ENCODE measurements at places on chromosomes 4 and X.

- DNase-seq: no peak
These were observed 92.9 kb downstream of the EGF start for GRCh38 chr4:110005461-110006056.

DNA sequence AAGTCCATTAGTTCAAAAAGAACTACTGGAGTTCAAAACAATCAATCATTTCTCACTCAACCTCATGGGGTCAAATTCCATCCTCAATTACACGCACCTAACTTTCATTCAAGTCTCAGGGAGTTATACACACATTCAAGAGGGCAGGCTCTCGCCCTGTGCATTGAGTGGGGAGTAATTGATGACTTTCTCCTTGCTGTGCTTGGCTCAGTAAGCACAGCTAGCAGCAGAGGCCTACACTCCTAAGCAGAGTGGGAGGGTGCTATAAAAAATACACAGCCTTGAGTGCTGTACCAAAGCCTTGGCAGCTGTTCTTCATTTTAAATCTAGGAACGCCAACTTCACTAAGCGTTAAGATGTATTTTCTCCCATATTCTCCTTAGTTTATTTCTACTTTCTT, 958.3 kb upstream of the ADGRL3 start:
- DNase-seq: no peak

GRCh38 chr4:80382090-80382832, 46.7 kb downstream of the CFAP299 start:
- DNase-seq: no peak

DNA sequence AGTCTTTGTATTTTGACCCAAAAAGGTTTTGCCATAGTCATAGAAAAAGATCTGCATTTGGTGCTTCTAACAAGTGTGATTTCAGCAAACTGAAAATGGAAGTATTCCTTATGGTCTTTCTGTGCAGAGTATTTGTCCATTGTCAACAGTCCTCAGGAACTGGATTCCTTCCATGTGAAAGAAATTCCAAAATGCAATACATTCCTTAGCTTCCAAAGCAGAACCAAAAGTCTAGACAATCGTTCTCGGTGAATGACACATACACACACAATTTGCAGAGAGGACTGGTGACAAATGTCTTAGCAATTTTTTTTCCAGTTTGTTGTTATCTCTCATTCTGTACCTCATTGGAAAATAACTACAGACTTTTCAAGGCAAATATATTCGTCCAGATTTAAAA, 562.2 kb upstream of the SLIT2 start:
- DNase-seq: no peak

DNA sequence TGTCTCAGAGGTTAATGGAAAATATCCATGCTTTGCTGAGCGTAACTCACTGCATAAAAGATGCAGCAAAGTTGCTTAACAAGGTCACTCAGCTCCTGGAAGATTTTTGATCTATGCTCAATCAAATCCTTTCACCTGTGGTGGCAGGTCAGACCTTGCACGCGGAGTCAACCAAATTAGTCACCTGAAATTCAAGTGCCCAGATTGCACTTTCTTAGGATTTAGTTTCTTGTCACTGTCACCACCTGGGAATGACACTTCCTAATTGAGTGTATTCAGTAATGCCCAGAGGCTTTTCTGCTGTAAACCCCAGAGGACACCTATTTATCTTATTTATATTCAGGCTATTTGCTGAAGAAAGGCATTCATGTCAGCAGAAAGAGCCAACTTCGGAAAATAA, 215.8 kb upstream of the SMIM31 start:
- DNase-seq: no peak

- DNase-seq: no peak
These were observed 26.8 kb upstream of the AREG start for GRCh38 chr4:74418063-74418670.

GRCh38 chr4:99038213-99038612, 42.7 kb downstream of the METAP1 start:
- DNase-seq: no peak

DNA sequence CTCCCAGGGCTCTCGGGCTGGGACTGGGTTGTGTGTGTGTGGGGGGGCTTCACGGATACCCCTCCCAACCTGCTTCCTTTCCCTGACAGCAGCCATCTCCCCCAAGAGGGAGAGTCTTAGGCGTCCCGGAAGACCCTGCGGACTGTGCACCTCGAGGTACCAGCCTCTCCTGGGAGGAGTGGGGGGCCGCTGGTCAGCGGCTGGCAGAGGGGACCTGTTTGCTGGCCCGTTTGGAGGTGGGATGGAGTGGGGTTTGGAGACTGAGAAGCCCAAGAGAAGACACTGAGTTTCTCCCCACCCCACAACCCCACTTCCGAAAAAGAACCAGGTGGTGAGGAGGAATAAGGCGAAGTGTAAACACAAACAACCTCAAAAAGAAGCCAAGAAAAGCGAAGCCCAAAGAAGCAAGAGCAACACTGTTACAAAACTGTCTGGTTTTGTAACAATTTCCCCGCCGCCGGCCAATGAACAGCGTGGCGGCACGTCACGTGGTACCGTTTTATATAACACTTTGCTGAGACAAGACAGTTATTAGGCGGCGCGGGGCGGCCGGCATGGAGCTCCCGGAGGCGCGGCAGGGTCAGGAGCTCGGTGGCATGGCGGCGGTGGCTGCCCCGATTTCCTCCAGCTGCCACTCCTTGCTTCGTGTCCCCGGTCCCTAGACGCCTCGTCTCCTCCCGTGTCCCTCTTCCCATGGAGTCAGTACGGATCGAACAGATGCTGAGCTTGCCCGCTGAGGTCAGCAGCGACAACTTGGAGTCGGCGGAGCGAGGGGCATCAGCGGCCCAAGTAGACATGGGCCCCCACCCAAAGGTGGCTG, at the start of gene LONRF3:
Gene LONRF3 (plus strand): TSS at position 531 of the 820 bp plus-strand sequence. CDS start 163 bp downstream, at position 694.
- DNase-seq: peak; percentile 43

DNA sequence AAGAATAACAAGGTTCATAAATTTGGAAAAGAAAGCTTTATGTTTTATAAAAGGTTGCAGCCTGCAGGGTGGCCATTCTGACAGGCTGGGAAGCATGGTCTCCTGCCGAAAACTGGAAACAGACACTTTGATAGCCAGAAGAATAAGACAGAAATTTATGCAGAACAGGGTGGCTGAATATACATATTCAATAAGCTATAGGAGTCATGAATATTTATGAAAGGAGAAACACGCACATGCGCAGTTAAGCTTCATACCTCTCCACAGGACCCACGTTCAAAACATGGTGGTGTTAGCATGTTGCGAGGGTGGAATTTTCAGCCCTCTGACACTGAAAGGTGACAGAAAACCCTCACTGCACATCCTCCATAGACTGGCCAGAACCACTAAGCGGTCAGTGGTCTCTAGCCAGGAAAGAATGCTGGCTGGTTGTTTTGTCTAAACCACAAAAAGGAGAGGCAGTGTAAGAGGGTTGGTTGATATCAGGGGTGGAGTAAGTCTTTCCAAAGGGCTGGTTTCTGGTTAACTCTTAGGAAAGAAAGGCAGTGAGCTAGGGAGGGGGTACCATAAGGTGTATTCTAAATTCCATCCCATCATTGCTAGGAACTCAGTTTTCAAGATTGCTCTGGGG, 58.2 kb downstream of the ANXA10 start:
- no peak for DNase-seq

DNA sequence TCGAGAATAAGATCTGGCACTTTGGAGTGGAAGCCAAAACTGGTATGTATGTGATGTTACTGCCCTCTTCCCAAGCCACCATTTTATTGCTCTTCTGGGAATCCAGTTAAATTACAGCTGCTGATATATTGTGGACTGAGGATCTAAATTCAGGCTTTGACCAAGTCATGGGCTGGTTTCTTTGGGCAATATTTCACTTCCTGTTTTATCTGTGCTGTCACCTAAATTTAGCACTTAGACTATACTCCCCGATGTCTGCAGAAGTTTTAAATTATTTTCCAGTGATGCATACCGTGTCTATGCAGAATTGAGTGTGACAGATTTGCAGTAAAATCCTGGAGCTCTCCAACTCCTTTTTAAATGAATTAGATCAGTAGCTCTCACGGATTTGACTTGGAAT, 100.0 kb downstream of the TEX13A start:
- no peak for DNase-seq

DNA sequence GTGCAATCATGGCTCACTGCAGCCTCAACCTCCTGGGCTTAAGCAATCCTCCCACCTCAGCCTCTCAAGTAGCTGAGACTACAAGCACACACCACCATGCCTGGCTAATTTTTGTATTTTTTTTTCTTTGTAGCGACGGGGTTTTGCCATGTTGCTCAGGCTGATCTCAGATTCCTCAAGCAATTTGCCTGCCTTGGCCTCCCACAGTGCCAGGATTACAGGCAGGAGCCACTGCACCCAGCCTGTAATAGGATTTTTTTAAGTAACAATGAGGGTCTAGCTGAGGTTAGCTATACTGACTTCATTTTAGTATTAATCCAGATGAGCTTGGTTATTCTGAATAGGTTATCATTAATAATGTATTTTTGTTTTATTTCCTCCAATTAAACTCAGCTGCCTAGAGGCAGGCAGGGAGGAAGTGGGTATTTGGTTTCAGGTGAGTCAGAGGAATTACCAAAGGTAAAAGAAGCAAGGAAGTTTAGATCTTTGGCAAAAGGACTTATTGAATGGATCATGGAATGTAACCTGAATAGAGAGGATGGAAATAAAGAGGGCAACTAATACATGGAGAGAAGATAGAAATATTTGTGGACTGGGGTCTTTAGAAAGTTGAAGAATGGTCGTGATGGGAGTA, 1023.3 kb upstream of the TENM3 start:
- no peak for DNase-seq

- DNase-seq: no peak
These were observed 28.1 kb downstream of the ZFP42 start for GRCh38 chr4:188023682-188024081.

DNA sequence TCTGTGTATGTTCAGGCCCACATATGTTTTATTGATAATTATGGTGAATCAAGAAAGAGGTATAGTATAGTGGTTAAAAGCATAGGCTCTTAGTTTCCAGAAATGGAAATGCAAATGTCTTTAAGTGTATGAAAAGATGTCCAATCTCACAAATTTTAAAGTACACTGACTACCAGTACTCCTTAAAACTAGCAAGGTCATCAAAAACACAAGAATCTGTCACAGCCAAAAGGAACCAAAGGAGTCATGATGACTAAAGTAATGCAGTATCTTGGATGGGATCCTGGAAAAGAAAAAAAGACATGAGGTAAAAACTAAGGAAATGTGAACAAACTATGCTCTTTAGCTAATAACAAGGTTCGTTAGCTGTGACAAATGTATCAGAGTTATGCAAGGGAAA, 661 bp upstream of the RBM41 start:
- no peak for DNase-seq

DNA sequence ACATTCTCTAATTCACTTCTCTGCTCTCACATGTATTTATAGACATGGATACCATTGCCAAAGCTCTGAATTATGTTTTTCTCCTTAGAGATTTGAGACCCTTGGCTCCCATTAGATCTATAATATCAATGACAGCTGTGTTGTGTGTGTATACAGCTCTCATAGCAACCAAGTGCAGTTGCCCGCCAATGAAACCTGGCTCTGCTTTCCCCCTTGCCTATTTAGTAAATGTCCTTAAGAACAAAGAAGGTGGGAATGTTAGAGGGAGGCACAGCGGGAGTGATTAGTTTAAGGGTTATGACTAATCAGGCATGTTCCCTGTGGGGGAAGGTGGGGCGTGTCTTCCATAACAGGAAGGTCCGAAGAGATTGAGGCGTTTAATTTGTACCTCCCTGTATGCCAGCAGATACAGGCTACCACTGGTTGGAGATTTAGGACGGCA, 100.5 kb upstream of the TBC1D9 start:
- DNase-seq: no peak

DNA sequence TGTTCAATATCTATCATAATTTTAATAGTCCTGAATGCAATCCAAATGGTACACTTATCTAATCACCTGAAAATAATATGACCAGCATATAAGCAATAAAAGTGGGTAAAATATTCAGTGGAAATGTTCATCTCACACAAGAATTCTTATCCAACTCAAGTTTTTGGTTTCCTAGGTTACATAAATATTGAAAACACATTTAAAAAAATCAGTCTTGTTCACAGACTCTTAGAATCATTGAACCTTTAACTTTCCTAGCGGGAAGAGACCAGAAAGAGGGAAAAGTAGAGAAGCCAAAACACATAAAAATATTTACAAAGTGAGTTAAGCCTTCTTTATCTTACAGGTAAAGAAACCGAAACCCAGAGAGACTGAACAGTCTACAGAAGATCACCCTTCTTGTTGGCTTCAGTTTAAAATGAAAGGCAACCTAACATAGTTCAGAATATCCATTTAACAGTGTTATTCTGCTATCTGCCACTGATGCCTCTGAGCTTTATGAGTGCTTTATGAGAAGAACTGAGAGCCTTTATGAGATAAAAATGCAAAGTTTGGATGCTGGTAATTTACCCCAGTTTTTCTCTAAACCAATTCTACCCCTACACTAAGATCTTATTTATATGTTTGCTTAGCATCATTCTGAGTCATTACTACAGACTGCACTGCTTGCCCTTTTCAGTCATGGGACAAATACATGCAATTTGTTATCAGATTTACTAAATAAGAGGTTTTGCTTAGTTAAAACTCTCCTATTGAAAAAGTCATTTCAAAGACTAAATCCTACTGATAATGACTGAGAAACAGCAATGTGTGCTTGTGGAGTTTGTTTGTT, 453.3 kb upstream of the INTU start:
- no peak for DNase-seq

DNA sequence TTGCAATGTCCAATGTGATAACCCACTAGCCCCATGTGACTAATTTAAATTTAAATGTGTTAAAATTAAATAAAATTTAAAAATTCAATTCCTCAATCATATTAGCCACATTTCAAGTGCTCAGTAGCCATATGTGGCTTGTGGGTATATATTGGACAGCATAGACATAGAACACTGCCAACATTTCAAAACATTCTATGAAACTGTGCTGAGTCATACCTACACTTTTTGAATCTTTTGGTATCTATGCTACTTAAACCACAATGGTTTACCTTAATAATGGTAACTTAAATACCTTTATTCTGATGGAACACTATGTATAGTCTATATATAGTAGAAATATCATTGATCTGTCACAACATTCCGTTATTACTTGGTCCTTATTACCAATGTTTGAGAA, 223.4 kb upstream of the ATOH1 start:
- no peak for DNase-seq

GRCh38 chr4:99755223-99755944, 61.2 kb upstream of the DAPP1 start:
- no peak for DNase-seq

- DNase-seq: no peak
These were observed 16.0 kb upstream of the SH3RF1 start for GRCh38 chr4:169286562-169287301.

GRCh38 chrX:133881893-133882292, 103.5 kb downstream of the GPC3 start:
- no peak for DNase-seq

Measured in stimulated activated CD4-positive, alpha-beta T cell treated with anti-CD3 and anti-CD28 coated beads, TNF-alpha, amount 100 ng/mL, for 1 hour (primary cell).